ENCODE measurements at places on chromosomes 12 and 14.

DNA sequence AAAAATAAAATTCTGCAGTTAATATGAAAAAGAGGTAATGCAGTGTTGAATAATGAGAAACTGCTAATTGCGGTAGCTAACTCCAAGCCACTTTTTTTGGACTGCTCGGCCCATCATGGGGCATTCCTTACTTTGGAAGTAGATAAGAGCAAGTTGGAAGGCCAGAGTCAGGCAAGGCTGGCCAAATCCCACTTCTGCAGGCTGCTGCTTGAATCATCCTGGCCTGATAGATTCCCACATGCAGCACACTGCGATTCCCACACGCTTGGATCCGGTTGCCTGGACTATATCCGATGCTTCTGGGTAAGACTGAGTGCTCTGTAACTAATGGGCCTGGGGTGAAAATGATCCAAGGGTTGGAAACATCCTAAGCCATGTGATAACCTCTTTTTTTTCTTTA is 10.6 kb downstream of the EIF2B2 start:
- no peak for DNase-seq

DNA sequence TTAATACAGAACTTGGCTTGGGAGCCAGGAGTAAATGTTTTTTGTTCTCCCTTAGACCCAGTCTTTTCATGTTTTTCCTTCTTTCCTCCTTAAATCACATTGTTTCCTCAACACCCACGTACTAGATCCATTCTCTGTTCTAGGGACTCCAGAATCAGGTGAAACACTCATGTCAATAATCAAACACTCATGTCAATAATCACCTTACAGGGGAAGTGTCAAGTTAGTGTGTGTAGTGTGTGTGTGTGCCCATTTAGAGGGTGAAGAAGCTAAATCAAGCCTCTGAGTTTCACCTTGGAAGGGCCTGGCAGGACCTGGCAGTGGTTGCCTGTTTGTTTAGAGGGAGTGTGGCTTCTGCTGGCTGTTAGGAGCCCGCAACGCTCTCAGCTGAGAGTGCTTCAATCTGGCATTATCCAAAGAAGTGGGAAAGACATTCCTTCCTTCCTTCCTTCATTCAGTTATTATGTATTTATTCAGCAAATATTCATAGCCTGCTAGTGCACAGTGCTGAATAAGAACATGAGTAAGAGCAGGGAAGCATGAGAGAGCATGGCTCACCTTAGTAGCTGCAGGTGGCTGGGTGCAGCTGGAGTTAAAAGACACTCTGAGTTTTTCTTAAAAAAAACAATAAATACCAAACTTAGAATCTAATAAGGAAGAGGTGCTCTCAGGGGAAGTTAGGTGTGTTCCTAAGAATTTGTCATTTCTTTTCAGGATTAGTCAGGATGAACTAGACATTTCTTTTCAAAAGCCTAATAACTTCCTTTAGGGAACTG is 17.6 kb upstream of the EID3 start:
- DNase-seq = peak; percentile 99

GRCh38 chr14:51620056-51620455 is 31.7 kb upstream of the FRMD6 start:
- no peak for DNase-seq

DNA sequence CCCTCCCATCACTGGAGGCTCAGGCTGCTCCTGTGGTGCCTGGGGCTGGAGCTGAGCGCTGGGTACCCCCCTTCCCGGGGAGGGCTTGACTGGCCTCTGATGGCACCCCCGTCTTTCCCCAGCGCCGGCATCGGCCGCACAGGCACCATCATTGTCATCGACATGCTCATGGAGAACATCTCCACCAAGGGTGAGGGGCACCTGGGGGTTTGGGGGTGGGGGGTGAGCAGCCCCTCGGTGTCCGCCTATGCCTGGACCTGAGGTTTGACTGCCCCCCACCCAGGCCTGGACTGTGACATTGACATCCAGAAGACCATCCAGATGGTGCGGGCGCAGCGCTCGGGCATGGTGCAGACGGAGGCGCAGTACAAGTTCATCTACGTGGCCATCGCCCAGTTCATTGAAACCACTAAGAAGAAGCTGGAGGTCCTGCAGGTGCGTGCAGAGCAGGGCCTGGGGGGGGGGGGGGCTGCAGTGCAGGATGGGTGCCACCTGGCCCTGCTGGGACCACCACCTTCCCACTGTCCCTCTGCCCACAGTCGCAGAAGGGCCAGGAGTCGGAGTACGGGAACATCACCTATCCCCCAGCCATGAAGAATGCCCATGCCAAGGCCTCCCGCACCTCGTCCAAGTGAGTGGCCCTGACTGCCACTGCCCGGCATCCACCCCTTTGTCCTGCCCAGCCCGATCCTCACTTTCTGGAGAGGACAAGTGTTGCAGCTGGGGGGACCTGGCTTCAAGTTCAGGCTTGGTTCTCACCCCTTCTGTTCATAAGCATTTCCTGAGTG is 8.8 kb downstream of the PTPN6 start:
- DNase-seq = no peak

GRCh38 chr12:117069101-117069797 is 30.0 kb downstream of the TESC start:
- DNase-seq = no peak

DNA sequence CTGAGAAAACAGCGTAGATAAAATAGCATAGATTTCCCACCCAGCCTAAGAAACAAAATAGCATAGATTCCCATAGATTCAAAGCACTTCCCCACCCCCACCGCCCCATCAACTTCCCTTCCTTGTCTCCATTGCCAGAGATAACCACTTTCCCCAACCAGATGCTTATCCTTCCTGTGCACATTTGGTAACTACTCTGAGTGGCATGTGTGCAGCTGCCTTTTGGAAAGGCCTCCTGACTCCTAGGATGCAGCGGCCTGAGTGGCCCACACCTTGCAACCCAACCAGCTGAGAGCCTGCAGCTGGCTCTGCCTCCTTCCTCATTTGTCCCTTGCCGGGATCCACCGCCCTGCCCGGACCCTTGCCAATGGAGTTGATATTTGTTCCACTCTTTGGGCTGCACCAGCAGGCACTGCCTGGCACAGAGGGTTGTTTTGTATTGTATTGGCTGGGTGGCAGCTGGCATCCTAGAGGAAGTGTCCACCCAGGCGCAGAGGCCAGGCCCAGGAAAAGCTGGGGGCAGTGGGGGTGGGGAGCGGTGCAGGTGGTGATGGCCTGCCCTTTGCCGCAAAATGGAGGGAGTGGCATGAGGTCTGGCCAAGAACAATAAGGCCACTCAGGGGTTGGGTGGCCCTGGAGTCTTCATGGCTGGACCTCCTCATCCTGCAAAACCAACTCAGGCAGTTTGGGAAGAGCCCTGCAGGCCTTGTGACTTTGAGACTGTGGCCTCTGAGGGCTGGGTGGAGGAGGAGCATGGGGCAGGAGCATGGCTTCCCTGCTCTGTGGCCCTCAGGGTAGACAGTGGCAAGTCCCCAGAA is 4.9 kb downstream of the SLC48A1 start:
- peak; percentile 42 for DNase-seq

DNA sequence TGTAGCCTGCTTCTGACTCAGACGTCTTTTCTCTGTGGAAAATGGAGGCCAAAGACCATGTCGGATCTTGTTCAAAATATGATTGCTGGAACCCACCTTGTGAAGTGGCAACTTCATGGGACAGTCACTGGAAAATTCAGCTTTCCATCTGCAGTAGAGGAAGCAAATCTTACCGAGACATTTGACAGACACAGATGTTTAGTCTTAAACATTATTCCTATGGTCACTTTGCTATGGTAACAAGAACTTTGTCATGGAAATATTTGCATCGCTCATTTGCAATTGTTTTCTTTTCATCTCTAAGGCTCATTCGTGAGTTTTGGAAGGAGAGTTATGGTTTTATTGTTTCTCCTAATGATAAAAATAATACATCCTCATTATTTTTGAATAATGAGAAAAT is 98.3 kb upstream of the HIF1A start:
- no peak for DNase-seq

- DNase-seq = no peak
Measured at GRCh38 chr12:56208006-56208405, 13.7 kb downstream of the RNF41 start.

DNA sequence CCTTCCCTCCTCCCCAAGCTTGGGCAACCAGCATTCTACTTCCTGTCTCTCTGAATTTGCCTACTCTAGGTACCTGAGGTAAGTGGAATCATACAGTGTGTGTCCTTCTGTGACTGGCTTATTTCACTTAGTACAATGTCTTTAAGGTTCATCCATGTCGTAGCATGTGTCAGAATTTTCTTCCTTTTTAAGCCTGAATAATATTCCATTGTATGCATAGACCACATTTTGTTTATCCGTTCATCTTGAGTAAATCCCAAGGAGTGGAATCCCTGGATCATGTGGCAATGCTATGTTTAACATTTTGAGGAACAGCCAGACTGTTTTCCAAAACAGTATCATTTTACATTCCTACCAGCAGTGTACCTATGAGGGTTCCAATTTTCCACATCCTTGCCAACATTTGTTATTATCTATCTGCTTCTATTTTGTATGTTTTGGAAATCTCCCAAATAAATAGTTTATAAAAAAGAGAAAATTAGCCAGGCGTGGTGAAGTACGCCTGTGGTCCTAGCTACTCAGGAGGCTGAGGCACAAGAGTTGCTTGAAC is 12.4 kb downstream of the HSP90AA1 start:
- DNase-seq = no peak

DNA sequence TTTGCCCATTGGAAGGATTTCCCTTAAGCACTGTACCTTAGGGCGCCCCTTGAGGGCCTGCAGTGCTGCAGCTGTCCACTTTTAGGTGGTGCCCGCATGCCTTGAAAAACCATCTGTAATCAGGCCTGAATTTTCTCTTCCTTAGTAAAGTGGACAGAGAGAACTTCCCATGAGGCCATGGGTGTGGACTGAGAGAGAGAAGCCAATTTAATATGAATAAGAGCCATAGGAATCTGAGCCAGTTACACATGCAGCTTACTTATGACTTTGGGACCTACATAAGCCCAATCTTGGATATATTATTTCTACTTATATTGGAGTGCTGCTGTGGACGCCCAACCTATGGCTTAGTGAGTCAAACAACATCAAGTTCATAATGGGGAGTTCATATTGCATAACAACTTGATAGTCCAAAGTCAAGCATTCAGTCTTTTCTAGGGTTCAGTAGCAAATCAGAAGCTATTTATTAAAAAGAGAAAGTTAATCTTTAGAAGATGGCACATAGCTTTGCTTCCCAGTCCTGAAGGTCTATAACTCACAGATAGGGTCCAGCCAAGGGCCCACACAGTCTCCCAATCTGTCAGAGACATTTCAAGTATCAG is 11.1 kb upstream of the ETV6 start:
- DNase-seq = no peak

GRCh38 chr12:50314636-50315312 is 31.5 kb upstream of the LIMA1 start:
- peak; percentile 17 for DNase-seq

GRCh38 chr14:91048265-91048664 is 12.2 kb downstream of the RPS6KA5 start:
- no peak for DNase-seq

DNA sequence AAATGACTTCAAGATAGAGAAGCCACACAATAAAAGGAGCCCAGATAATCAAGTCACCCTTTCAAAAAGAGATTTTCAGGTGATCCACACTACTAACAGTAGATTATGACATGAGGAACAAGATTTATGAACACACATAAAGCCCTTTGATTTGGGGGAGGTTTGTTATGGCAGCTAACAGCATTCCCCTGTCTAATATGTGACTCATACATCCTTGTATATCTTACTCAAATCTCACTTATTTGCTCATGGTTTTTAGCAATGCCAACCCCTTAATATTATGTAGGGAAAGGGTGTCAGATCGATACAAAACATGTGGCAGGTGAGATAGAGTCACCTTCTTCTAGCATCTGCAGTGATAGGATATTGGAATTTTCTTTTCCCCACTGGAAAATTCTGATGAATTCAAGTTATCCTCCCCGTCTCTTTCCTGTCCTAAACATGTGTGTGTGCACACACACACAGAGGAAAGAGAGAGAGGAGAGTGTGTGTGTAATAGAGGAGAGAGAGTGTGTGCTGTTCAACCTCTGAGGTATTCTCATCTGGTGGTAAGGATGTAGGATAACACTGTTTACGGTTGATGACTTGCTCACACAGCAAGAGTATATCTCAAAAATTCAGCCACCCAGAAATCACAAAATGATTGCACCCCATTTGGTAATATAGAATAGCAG is 319.9 kb downstream of the KCNC2 start:
- DNase-seq = peak; percentile 13

DNA sequence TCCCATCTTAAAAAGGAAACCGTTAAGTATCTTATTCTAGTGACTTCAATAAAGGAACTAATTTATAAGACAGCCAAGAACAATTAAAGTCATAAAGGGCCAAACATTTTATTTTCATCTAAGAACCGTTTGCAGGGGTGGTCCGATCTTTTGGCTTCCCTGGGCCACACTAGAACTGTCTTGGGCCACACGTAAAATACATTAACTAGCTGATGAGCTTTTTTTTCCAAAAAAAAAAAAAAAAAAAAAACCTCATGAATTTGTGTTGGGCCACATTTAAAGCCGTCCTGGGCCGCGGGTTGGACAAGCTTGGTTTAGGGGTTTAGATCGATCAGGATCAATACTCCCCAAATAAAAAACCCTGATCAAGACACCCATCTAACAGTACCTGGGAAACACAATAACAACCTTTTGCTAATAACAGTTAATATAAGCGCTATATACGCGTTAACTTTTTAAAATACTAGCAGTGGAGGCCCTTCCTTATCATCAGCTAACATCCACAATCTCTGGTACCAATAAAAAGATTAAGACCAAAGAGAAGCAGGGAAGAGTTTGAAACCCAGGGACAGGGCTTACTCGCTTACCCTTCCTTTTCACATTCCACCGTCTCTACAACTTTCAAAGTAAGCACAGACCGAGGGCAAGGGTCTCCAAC is 1.1 kb downstream of the NAP1L1 start:
- no peak for DNase-seq

GRCh38 chr12:45256721-45257120 is 40.8 kb downstream of the ANO6 start:
- no peak for DNase-seq

DNA sequence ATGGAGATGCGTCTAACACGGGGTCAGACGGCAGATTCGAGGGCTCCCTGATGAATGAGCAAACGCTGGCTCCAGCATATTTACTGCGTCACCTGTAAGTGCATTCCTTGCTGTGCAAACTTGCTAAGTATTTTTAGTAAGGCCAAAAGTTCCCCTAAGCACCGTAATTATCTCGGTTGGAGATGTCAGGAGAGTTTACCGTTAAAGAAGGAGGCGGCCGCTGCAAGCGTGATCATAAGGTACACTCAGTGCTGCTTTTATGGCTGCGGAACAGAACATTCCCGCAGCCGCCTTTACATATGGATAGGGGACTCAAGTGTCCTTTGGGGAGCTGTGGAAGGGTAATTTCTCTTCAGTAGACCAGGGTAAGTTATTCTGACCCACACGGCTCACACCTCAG is 175.6 kb downstream of the GLT1D1 start:
- DNase-seq = no peak

DNA sequence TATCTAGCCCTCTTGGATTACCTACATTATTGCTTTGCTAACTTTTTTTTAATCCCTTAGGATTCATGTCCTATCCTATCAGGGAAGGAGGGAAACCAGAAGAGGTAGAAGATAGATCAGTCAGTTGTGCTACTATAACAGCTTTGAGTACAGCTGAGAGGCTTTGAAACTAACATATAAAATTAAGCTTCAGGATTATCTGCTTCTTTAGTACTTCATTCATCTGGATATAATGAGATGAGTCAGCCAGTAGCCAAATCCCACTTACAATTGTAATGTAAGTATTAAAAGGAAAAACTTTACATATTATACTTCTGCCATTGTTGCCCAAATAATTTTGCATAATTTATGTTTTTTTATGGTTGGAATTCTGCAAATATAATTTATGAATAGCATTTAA is 33.4 kb upstream of the ANO6 start:
- DNase-seq = no peak
